ENCODE measurements at places on chromosomes 12 and 14.

DNA sequence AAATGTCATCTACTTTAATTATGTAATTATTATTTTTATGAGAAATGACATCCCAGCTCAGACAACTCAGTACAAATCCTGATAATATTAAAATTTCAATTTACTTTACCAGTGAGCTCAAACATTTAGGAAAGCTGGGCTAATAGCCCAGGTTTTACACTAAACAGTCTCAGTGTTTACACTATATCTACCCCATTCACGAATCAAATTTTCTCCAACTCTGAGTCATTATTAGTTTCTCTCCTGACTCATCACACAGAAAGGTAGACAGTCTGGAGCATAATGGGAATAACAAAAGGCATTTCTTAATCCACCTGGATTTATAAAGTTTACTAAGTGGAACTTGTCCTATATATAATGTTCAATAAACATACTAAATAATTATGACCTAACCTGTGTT lies 5.7 kb downstream of the PAWR start:
- no peak for DNase-seq

DNA sequence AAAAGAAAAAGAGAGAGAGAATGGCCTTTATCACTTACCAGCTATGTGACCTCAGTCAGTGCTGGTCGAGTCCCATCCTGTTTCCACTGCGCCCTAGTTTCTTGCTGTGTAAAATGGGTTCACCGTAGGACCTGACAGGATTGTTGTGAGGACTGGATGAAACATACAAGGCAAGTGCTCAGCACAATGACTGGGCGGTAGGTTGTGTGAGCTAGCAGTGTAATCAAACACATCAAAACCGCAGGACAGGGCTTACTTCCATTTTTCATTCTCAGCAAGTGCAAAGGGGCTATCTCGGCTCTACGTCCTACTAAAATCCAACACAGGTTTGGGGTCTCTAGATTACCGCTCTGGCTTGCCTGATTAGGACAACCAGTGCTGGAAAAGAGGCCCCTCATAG lies 36.4 kb upstream of the ATXN2 start:
- DNase-seq: no peak

GRCh38 chr12:2484141-2484776 lies 310.5 kb upstream of the FKBP4 start:
- DNase-seq: no peak

- DNase-seq: no peak
Observed at GRCh38 chr12:59240048-59240447, 319.7 kb upstream of the LRIG3 start.

GRCh38 chr12:1582709-1583050 lies 11.7 kb downstream of the FBXL14 start:
- no peak for DNase-seq

DNA sequence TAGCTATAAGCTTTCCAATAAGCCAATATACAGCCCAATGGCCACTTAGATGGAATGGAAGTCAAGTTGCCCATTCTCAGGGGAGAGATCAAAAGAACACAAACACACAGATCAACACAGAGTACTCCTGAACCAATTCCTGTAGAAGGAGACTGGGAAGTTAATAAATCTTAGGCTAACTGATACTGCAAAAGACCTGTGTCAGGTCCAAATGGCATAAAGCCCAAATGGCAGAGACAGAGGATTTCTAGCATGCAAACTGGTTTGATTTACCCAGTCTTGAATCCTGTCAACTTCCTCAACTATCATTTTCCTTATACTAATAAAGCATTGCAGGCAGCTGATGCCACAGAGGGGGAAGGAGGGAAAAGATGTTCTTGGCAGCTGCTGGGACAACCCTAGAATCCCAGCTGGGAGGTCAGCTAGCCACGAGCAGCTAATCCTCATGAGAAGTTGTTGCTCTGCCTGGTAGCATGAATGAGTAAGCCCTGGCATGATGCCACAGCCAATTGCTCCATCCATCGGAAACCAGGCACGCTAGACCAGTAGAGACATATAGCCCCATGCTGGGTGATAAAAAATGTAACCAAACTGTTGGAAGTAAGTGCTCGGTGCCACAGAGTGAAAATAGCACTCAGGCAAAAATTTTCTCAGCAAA lies 26.2 kb downstream of the ANG start:
- DNase-seq: no peak

DNA sequence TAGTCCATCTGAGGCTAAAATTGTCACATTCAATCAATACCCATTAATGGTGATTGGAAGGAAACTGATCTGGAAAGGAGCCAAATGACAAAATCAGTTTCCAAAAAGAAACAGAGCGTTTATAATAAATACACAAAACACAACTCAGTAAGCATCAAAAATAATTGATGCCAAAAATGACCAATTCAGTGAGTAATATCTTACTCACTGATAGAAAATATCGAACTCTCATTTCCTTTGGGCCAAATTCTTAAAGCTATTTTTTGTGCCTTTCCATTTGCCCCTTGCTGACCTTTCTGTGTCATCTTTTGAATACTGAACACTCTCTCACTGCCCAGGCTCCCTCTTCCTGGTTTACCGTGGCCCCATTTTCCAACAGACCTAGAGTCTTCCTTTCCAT lies 22.5 kb upstream of the ATP2B1 start:
- DNase-seq: no peak

GRCh38 chr12:52555577-52555976 lies 2.6 kb upstream of the KRT71 start:
- no peak for DNase-seq

DNA sequence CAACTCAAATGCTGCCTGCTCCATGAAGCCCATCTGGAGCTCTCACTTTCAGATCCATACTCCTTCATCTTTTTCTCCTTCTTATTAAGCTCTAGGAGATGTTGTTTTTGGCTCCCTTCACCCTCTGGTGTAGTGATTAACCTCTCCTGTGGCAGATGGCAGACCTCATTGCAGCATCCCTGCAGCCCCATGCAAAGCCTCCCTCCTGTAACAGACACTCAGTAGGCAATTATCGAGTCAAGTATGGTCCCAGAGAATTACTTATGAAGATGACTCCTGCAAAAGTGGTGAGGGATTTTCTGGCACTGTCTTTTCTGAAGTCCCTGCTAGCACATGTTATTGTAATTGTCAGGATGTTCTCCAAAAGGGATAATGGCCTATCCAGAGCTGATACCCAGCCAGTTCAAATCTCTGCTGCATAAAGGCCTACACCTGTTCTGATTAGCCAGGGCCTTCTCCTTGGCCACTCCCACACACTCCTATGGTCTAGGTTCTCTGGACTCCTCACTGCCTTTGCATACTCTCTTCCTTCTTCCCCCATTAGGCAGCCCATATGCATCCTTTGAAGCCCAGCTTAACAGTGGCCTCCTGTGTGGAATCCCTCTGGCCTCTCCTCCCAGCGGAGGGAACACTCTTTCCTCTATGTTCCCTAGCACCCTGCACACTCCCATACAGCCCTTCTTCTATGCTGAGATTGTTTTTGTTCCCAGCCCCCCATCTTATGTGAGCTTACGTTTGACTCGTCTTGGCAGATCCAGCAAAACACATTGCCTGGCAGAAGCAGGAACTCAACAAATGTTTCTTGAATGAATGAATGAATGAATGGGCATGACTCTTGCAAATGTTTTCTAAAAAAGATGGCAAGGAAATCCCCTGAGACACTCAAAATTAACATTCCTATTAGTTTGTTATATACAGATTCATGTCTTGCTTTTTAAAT lies 43.9 kb upstream of the MDM1 start:
- DNase-seq: no peak

- DNase-seq: no peak
Observed at GRCh38 chr14:22627506-22628263, 16.5 kb downstream of the OR6J1 start.

DNA sequence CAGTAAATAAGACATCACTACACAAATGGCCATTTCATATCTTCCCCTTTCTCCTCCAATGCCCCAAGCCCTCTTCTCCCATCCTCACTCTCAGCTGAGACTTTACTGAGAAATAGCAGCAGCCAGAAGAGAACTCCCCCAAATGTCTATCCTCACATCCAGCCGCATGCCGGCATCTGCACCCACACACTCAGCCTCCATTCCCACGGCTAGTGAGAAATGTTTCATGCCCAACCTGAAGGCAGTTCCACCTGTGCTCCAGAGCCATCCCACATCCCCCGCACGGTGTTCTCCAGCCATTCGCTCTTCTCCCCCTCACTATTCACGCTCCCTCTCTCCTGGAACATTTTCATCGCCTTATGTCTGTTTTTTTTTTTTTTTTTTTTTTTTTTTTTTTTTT lies 208.7 kb upstream of the DIO3 start:
- DNase-seq: no peak

DNA sequence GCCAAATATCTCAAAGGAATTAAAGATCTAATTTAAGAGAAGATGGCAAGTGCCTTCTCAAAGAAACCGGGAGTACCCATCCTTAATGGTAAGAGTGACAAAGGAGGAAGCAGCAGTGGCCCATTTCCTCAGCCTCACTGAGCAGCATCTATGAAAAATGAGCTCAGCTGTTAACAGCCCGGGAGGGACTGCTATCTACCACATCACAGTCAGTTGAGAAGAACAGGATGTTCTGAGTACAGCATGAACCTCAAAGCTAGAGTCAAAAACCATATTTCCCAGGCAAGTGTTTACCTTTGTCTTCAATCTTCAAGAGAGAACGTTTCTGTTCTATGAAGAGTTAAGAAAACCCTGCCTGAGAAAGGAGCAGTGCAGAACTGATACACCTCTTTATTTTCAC lies 115.0 kb downstream of the BTG1 start:
- DNase-seq: no peak

DNA sequence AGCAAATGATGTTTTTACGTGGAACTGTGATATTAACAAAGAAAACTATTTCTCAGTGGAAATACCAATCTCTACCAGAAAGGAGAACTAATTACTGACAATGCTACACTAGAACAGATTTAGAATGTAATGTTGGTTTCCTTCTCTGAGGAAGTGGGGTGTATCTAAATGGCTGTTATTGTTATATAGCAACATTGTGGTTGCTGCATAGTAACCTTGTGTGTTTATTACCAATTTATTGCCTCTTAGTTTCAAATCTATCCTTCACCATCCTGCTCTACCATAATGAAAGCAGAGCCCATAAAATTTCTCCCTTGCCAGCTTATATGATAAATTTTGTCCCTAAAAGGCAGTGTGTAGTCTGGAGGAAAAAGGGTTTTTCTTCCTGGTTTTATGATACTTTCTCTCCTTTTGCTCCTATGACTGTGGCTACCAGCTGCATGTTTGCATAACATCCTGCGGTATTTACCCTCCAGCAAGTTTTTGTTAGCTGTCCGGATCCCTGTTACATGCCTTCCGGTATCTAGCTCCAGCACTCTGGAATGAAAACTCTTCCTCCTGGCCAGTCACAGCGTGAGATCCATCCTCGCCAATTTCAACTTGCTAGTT lies 5.7 kb upstream of the KLRK1 start:
- peak; percentile 46 for DNase-seq

GRCh38 chr14:69657950-69658355 lies 46.6 kb downstream of the SUSD6 start:
- peak; percentile 57 for DNase-seq

- no peak for DNase-seq
Observed at GRCh38 chr12:20508359-20508758, 140.0 kb downstream of the PDE3A start.

DNA sequence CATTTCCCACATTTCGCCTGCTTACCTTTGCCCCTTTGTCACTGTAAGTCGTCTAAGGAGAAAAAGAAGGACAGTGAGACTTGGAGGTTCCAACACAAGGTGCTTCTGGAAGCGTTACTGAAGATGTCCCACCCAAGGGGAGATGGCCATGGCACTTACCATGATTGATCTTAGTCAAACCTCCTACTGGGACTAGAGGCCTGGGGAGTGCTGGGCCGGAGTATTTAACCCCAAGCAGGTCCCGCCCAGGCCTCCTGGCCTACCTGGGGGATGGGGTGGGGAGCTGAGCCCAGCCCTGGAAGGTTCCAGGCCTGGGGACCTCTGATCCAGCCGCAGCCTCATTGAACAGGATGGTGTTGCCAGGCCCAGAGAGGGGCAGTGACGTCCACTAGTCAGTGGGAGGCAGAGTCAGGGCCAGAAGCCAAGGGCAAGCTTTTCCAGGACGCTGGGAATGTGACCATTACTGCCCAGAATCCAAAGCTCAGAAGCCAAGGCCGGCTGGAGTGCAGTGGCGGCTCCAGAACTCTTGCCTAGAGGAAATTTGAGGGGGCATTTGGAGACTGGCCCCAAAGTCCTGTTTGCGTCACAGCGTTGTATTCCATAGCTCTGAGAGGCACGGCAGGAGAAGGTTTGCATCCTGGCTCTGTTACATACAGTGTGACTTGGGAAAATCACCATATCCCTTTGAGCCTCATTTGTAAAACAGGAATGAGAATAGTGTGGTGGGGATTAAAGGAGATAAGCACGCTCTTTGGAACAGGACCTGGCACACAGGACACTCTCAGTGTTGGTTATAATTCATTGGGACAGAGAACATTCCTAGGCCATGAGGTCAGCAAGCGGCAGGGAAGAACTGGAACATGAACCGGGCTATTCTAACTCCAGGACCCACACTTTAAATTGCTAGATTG lies at the start of gene HPD:
TSS of gene HPD (minus strand) at position 198 of the 911 bp plus-strand sequence. CDS start at position 162, 36 bp downstream.
- no peak for DNase-seq

DNA sequence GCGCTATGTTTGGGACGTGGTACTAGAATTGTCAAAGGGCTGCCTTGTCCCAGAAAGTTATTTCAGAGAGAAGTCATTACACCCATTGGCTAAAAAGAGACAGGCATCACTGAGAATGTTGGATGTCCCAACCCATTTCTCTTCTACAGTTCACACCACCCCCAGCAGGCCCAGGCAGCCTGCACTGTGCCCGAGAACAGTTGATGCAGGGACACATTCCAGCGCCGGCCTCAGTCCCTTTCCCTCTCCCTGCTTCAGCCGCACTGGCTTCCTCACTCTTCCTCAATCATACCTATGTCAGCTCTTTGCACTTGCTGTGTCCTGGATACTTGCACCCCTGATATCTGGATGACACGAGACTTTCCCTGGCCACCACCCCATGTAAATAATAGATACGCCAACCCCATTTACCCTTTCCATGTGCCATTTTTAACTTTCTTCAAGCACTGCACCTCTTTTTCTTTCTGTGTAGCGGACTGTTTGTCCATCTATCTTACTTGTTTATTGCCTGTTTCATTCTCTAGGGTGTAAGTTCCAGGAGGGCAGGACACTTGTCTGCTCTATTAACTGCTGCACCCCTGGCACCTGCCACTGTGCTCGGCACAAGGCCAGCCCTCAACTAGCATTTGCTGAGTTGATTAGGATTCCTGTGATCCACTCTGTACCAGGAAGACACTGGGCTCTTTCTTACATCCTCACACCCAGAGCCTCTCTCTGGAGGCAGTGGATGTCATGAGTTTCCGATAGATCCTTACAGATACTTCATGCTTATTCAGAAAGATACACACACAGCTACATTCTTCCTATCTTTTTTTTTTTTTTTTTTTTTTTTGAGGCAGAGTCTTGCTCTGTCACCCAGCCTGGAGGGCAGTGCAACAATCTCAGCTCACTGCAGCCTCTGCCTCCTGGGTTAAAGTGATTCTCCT lies 76.6 kb upstream of the CEP83 start:
- no peak for DNase-seq

GRCh38 chr12:128818065-128819022 lies 5.4 kb downstream of the SLC15A4 start:
- DNase-seq: no peak

GRCh38 chr12:110937104-110937641 lies 16.8 kb upstream of the MYL2 start:
- no peak for DNase-seq

- peak; percentile 55 for DNase-seq
Observed at GRCh38 chr14:28879573-28879996, 113.0 kb downstream of the FOXG1 start.

Measured in NCI-H2081 treated with DMSO at 0.1 percent for 48 hours (cell line).